ENCODE measurements at places on chromosomes 4 and X. TPM values are rescaled to one million over a fixed set of nuclear protein-coding genes. Genes with fewer than 3 reads are reported as not detected.

Gene DGKK
- not detected for total RNA-seq

- peaks cover 1% of the 10 kb centered on the region for H3K36me3 ChIP-seq
- peaks cover 28% of the 10 kb centered on the region for H3K4me1 ChIP-seq
- DNase-seq, result no peak
- H3K27me3 ChIP-seq, result peaks cover 21% of the 10 kb centered on the region
Measured at GRCh38 chr4:77582156-77582555, 23.5 kb upstream of the CXCL13 start.

- no peaks in the 10 kb centered on the region for H3K27me3 ChIP-seq
- H3K27ac ChIP-seq, result no peak overlapping the region
- H3K4me1 ChIP-seq, result no peaks in the 10 kb centered on the region
- no peak for DNase-seq
- H3K36me3 ChIP-seq, result no peaks in the 10 kb centered on the region
Measured at GRCh38 chrX:113804819-113805218, 779.1 kb upstream of the HTR2C start.

Gene CXorf49
- not detected for total RNA-seq

DNA sequence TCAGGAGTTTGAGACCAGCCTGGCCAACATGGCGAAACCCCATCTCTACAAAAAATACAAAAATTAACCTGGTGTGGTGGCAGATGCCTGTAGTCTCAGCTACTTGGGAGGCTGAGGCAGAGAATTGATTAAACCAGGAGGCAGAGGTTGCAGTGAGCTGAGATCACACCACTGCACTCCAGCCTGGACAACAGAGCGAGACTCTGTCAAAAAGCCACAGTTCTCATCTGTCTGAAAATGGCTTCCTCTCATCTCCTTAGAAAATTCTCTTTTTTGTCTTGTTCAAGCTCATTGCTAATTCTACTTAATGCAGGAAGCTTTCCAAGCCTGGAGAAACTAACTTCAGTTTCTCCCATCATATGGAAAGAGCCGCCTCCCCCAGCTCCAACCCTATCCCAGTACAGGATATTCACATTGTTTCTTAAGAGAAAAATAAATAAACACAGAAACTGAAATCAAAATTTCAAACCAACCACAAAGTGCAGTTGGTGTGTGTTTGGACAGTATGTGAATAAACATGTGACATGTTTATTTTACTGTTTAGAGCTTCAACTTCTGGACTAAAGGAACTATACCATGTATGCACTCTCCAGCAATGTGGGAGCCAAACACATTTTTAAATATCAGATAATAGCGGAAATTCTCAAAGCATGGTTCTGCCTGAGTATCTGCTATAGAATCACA lies 55.0 kb upstream of the GAB1 start:
- DNase-seq, result no peak
- no peaks in the 10 kb centered on the region for H3K4me1 ChIP-seq
- no peak overlapping the region for H3K27ac ChIP-seq

DNA sequence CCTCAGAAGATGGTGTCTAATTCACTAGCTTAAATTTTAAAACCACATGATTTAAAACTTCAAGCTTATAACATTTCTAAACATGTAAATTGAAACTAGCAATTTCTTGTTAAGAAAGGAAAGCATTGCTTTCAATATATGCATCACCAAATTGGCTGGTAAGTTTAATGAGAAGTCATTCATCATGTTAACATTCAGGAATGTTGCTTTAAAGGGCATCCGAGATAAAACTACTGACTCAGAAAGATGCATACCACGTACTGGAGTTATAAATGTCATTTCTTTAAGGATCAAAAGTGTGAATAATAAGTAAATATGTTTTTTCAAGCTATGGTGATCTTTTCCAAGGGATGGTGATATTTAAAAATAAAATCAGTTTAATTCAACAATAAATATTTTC lies 83.3 kb upstream of the VCX2 start:
- no peaks in the 10 kb centered on the region for H3K4me1 ChIP-seq
- no peak overlapping the region for H3K27ac ChIP-seq
- no peaks in the 10 kb centered on the region for H3K36me3 ChIP-seq
- H3K4me3 ChIP-seq, result no peak overlapping the region
- H3K27me3 ChIP-seq, result no peaks in the 10 kb centered on the region

Gene REPS2
- total RNA-seq, result not detected
